Daoy (cell line): ENCODE measurements at places on chromosomes 4 and X. TPM values are rescaled to one million over a fixed set of nuclear protein-coding genes. Genes with fewer than 3 reads are reported as not detected.
A peak's percentile ranks its signal among the peaks of the same experiment; 100 is the strongest.

NOCT gene
- total RNA-seq = 12.4 and 16.6 TPM in 2 replicates

NDST4 gene
- not detected in 2 replicates for total RNA-seq

IL15 gene
- 1.5 and 3.4 TPM in 2 replicates for total RNA-seq

SLC16A2 gene
- 5.8 and 7.5 TPM in 2 replicates for total RNA-seq

AMBN gene
- total RNA-seq = 0.06 TPM in 1 of 2 replicates, not detected in the other

PDGFC gene
- total RNA-seq = 34.0 and 53.0 TPM in 2 replicates

SGMS2 gene
- total RNA-seq = 19.6 and 22.3 TPM in 2 replicates

ZAR1 gene
- 0.11 TPM in 1 of 2 replicates, not detected in the other for total RNA-seq

LUZP4 gene
- total RNA-seq = not detected in 2 replicates

C4orf33 gene
- total RNA-seq = 2.2 and 3.3 TPM in 2 replicates

CRMP1 gene
- 14.1 and 17.1 TPM in 2 replicates for total RNA-seq

- no peak for DNase-seq
Measured at GRCh38 chr4:1972414-1972813, 36.4 kb downstream of the NELFA start.

- DNase-seq = no peak
Measured at GRCh38 chr4:89551191-89551590, 243.6 kb upstream of the GPRIN3 start.

- peak; percentile 8 for DNase-seq
Measured at GRCh38 chr4:111400741-111401140, 744.5 kb upstream of the FAM241A start.

DNA sequence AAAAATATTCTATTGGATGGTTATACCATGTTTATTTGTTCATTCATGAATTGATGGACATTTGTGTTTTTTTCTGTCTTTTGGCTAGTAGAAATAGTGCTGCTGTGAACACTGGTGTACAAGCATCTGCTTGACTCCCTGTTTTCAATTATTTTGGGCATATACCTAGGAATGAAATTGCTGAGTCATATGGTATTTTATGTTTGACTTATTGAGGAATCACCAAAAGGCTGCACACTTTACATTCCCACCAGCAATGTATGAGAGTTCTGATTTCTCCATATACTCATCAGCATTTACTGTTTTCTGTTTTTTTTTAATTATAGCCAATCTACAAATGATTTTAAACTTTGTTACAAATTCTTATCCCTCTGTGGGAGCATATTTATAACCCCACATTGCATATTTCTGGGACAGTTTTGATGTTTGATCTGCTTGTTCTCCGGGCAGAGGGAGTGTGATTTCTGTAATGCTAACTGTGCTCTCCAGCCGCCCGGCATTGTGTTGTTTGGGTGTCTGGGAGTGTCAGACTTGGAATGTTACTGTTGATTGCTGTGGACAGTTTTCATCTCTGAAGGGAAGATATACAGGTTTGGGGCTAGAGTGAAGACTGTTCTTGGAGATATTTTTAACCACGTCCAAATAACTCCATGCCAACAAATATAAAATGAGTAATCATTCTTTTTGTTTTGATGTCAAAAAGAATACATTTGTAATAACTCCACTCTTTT, 60.5 kb upstream of the PGRMC2 start:
- no peak for DNase-seq

GRCh38 chr4:28385801-28386200, 1525.2 kb downstream of the STIM2 start:
- DNase-seq = no peak

DNA sequence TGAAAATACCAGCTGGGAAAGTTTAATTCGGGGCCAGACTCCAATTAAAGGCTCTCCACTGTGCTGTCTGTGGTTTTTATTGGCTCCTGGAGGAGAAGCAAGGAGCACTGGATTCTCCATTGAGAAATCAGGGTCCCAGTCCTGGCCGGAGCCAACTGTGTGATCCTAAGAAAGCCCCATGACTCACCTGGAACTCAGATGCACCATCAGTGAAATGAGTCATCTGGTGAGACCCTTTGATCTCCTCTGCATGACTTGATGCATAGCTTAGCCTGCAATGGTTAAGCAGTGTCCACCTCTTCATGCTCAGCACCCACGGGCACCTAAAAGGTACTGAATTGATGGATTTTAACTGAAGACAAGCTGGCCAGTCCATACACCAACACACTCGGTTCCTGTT, 119.2 kb upstream of the VCX3B start:
- no peak for DNase-seq

DNA sequence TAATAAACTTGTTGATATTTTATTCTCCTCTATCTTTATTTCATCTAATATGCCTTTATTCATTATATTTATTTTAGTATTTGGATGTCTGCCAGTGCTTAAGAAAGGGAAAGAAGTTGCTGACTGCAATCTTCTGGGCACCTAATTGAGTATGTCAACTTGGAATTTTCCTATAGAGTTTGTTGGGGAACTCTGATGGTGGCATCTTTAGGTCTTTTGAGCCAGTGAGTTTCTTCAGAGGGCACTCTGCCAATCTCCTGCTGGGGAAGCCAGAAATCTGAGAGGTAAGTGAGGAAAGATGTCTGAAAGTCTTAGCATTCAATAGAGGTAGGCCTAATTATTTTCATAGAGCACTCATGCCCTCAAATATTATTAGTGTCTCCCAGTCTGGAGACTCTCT, 475.0 kb downstream of the GABRG1 start:
- no peak for DNase-seq

- no peak for DNase-seq
Measured at GRCh38 chr4:38105475-38106220, 145.4 kb downstream of the PTTG2 start.

DNA sequence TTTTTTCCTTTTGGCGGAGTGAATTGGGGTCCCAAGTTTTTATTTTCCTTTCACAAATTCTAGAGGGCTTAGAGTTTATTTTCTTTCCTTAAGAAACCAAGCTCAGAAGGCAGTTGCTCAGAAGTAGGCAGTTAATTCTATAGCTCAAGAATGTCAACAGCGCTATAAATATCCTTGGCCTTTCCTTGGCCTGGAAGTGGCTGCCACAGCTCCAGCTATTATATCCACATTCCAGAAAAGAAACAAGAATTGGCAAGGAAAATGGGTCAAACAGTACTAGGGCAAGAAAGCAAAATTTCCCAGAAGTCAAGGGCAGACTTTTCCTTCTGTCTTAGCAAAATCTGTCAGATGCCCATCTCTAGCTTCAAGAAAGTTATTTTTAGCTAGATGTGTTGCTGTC, 31.0 kb downstream of the SLC10A6 start:
- DNase-seq = no peak

- DNase-seq = no peak
Measured at GRCh38 chr4:40192114-40193015, 4.5 kb upstream of the RHOH start.

DNA sequence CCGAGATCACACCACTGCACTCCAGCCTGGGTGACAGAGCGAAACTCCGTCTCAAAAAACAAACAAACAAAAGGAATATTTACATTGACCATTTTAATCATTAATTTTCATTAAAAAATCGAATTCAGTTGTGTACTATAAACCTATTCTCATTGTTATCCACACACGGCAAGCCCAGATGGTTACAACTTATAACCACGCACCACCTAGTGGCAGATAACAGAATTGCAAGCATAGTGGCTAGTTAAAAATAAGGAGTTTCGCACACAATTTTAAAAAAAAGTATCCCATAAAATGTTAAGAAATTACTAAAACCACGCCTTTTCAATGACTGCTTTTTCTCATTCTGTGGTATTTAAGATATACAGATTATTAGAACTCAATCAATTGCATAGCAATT, 25.4 kb downstream of the MBNL3 start:
- DNase-seq = no peak

GRCh38 chr4:112636688-112637551, at the start of the genes LARP7 and ZGRF1:
Gene LARP7 (plus strand): TSS chr4:112637143. CDS start chr4:112644670, 7,527 bp downstream.
Gene ZGRF1 (minus strand): TSS chr4:112636909. CDS start chr4:112633176, 3,733 bp downstream.
- peak; percentile 96 for DNase-seq

GRCh38 chr4:94957030-94957429, 199.3 kb downstream of the BMPR1B start:
- DNase-seq = no peak

DNA sequence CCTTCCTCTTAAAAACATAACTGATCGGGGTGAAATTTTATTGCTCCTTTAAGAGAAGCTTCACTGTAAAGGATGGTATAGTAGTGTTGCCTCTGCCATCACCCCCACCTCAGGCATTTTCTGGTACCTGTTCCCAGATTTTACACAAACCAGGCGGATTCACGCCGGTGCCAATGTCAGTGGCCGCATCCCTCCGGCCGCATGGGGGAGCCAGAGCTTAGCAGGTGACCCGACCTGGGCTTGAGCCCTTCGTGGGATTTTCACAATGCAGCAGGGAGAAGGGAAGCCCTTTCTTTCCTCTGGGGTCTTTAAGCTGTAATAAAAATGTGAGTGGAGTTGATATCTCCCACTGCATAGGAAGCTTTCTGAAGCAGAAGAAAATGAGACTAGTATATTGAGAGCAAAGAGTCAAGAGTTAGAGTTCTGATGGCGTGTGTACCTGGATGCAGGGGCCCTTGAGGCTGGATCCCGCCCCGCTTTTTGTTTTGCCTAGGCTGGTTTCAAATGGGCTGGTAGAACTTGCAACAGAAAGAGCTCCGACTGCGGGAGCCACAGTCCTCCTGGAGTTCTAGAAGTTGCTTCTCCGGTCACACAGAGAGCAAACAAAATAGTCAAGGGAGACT, 59.4 kb downstream of the POLR2B start:
- DNase-seq = peak; percentile 58

DNA sequence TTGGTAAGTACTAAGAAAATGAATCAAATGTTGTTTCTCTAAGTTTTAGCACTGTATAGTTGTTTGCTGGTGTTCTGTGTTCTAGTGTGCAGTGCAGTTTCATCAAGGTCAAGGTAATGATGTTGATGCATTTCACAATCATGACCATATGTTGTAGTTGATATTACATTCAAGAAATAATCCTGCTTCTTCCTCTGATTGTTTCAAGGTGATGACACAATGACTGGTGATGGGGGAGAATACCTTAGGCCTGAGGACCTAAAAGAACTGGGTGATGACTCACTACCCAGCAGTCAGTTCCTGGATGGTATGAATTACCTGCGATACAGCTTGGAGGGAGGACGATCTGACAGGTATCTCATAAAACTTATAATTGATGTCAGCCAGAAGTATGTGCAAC, 261.6 kb downstream of the ANK2 start:
- DNase-seq = no peak

GRCh38 chr4:25011135-25011866, 19.4 kb downstream of the LGI2 start:
- no peak for DNase-seq

DNA sequence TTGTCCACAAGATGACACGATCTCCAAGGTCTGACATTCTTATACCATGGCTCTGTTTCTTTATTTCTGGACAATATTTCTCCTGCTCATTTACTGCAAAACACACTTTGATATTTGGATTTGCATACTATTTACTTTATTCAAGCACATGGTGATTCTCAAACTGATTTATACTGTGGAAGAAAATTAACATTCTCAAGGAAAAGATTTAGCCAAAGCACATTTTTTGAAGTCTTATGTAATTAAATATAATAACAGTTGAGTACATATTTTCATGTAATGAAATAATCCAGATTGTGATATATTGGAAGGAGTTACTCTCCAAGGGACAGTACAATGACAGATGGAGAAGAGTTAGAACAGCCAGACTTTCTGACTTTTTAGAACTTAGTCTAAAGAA, 155.8 kb upstream of the CT83 start:
- no peak for DNase-seq

DNA sequence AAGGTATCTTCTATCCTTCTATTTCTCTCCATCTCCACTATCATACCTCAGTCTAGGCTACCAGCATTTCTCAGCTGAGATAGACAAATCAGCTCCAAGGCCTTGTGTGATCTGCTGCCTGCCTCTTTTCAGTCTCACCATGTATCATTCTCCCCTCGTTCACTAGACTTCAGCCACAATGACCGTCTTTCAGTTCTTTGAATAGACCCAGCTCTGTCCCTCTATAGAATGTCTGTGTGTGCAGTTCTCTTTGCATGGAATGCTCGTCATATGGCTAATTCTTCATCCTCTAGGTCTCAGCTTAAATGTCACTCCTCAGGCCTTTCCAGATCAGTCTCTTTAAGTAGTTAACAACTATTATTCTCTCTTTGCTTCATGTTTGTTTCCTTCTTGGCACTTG, 6.5 kb downstream of the IGBP1 start:
- DNase-seq = no peak

GRCh38 chr4:108850219-108850649, 87.4 kb upstream of the ETNPPL start:
- peak; percentile 5 for DNase-seq

DNA sequence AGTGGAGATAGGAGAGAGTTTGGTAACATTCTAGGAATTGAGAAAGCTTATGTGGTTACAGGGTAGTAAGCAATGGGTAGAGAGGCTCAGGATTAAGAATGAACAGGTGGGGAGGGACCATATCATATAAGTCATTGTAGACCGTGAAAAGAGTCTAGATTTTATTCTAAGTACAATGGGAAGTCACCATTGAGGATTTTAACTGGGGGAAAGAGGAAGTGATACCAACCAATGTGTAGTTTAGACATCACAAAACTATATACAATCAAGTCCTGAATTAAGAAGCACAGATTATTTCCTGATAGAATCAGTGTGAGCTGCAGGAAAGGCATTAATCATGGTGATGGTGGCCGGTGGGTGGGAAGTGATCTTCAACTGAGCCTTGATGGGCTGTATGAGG, 178.3 kb upstream of the ZIC3 start:
- no peak for DNase-seq

DNA sequence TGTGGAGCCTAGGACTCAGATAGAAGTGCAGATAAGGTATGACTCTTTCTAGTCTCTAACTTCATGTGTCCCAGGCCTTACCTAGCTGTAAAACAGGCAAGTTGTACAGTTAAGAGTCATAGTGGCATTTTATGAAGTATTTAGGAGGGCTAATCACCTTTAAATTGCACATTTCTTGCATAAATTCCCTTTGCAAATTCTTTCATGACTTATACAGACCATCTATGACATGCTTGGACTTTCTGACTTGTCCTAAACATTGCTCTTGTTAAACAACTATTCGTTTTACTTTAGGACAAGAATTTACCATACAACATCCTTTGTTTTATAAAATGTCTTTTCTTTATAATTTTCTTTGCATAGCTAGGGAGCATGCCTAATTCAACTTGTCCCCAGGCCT, 7.8 kb upstream of the RRAGB start:
- DNase-seq = no peak

DNA sequence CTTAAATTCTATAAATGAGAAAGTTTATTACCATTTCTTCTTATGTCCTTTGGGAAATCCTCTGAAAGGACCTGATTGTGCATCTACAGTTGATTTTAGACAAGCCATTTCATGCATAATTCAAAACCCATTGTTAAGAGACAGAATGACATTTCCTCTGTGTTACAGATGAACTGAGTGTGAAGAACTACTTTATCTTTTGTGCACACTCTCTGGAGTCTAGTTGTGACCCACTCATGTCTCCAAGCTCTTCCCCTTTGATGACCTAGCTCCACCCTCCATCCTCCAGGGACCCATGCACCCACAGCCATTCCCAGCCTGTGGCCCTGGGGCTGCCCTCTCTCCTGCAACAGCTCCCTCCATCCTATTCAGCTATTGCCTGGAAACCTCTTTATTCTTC, 57.5 kb upstream of the BMPR1B start:
- DNase-seq = no peak

GRCh38 chr4:48137846-48138245, 3.8 kb upstream of the TXK start:
- DNase-seq = no peak
